ENCODE measurements at places on chromosomes 4 and X.

DNA sequence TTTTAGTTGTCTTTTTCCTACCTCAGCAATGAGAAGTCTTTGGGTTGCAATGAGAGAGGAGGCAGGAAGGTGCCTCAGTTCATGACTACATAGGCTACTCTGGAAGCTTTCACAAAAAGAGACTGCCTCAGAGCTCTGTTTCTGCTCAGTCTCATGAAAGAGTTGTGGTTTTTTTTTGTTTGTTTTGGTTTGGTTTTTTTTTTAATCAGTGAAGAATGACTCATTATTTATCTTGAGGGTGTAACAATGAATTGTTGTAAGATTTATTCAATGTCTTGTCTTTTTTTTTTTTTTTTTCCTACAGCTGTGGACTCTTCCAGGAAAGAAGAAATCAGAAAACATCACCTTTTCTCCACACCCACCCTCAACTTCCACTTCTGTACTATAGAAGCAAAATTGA is 67.5 kb upstream of the CXCL13 start:
- DNase-seq: peak; percentile 33

DNA sequence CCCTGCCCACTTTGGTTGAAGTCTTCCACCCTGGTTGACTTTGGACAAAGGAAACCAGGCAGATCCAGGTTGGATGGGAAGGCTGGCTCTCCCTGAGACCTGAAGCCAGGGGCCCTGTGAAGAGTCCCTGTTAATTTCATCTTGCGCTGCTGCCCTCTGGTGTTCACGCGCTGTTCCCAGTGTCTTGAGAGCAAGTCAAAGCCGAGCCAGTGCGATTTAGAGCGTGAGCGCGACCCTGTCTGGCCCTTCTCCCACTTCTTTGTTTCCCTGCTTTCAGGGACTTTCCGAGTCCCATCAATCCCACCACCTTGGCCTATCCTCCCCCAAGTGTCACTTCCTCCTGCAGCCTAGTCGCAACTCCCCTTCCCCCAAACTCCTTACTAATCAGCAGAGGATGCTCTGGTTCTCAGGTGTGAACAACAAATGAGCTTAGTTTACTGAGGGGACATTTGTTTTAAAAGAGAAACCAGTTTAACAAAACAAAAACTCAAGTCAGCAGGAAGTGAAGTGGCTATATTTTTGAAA is 25.8 kb upstream of the CHRNA9 start:
- no peak for DNase-seq

DNA sequence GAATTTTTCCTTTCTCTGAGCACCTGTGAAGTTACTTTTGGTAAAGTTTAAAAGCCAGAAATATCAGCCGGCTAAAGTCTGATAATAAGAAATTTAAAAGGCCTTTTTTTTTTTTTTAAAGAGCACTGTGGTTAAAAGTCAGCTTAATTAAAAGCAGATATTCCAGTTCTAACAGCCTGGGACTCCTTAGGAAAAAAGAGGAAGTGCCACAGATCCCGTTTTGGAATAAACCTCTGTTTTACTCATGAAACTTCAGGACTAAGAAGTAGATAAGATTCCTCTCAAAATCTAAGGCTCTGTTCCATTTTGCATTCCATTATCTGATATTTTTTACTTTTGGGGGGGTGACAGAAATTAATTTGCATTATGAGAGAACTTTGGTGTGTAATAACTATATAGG is 37.8 kb downstream of the ABCB7 start:
- DNase-seq: no peak

DNA sequence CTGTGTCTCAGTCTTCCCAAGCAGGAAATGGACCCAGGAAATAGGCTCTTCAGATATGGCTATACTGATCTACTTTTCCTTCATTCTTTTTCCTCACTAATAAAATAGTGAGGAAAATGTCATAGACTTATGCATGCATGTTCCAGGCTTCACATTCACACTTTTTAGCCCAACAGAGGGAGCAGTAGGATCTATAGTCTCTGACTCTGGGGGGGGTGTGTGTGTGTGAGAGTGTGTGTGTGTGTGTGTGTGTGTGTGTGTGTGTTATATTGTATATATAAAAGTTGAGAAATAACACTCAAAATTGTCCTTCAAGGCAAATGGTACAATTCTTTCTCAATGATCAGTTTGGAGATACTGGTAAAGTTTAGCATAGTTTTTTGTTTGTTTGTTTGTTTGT is 297.2 kb upstream of the GALNT7 start:
- peak; percentile 34 for DNase-seq

DNA sequence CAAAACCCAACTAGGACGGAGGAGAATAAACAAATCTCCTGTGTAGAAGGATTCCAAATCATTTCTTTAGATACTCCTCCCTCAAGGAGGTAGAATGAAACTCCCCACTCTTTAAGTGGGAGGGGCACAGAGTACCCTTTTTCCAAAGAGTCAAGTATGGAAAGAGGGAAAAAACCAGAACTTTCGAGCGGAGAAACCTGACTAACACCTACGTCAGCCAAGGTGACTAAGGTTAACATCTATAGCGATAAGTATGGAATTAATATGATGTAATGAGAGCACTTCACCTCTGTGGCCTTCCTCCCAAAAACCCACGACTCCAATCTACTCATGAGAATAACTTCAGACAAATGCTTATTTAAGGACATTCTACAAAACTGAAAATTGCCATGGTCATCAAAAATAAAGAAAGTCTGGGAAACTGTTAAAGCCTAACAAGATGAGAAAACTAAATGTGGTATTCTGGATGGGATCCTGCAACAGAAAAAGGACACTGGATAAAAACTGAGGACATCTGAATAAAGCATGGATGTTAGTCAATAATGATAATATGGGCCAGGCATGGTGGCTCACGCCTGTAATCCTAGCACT is 157.0 kb upstream of the MAP3K15 start:
- no peak for DNase-seq

- no peak for DNase-seq
Observed at GRCh38 chr4:55154290-55154880, 29.0 kb upstream of the KDR start.

DNA sequence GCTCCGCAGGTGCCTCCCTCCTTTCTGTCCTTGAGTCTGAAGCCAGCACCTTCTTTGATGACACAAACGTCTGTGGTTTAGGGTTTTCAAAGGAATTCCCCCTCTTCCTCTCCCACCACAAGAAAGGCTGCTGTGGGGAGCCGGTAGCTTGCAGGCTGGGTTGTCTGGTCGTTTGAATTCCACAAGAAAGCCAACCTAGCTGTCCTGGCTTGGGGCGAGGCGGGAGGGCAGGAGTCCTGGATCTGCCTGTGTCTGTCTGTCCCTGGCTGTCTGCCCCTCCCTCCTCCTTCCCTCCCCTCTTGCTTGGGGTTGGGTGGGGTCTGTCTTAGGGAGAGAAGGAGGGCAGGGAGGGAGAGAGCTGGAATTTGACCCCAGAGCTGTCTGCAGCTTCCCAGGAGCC is 56.3 kb downstream of the SHROOM2 start:
- no peak for DNase-seq

- no peak for DNase-seq
Observed at GRCh38 chrX:54964766-54965497, 29.1 kb downstream of the PFKFB1 start.

- peak; percentile 63 for DNase-seq
Observed at GRCh38 chrX:16839219-16839851, 30.8 kb downstream of the RBBP7 start.

GRCh38 chr4:10204401-10205058 is 87.9 kb upstream of the WDR1 start:
- DNase-seq: no peak

- DNase-seq: peak; percentile 4
Observed at GRCh38 chrX:93875621-93876282, 201.7 kb downstream of the FAM133A start.

DNA sequence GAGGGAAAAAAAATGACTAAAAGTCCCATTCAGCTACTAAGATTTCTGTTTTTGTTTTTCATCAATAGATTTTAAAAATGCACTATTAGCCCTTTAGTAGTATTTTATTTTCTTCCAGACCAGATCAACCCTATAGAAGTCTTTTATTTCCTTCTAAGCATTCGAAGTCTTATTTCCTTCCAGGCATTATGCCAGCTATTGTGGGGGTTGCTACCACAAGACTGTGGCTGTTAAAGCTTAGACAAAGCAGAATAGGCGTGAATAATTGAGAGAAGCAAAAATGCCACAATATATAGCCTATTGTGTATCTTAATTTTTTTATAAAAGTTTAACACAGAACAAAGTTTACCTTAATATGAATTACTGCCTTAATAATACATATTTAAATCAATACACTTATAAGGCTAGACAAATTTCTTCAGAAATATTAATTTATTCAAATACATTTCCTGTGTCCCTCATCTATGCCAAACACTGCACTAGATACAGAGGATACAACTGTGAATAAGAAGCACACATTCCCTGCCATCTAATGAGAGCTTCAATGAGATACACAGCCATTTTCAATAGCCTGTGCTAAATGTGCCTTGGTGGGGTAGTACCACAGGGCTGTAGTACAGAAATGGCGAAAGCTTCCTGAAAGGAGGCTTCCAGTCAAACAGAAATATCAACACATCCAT is 33.1 kb downstream of the SLC10A7 start:
- peak; percentile 84 for DNase-seq

GRCh38 chr4:59728496-59728895 is 1471.6 kb upstream of the ADGRL3 start:
- DNase-seq: no peak

DNA sequence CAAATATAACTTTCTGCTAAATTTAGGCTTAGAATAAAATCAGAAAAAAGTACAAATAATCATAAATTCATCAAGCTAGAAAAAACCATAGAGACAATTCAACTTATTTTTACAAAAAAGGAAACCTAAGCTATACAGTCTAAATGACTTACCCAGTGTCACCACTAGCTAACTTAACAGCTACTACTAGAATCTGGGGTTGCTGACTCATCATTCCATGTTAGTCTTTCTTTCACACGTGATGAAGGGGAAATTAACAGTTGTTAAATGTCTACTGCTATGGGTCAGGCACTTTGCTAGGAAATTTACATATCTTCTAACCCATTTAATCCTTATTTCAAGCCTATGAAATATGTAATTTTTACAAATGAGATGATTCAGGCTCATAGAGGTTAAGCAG is 349.3 kb upstream of the GALNT7 start:
- peak; percentile 79 for DNase-seq

DNA sequence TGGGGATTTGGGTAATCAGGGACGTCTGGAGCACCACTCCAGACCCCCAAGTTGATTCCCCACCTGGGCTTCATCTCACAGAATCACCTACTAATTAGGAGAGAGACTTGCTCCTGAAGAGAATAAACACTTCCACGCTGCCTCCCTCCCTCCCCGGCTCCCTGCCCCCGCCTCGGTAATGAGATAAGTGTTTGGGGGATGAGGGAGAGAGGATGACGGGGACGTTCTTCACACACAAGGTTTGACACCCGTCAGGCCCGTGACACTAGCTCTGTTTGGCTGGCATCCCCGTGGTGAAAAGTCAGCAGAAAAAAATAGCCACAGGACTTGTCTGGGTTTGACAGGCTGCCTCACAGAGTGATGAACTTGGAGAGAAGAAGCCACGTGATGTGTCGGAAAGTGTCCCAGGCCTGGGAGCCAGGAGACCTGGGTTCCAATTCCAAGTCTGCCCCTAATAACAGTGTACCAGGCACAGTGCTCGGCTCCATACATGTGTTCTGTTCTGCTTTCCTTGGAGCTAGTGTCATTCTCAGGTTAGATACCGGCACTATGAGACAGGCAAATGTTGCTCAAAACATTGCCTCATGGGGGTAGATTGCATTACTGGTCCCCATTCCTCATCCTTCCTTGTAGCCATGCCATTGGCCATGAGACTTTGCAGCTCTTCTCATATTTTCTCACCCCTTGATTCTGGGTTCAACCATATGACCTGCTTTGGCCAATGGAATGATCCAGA is 578.0 kb downstream of the BCOR start:
- no peak for DNase-seq

- no peak for DNase-seq
Observed at GRCh38 chr4:78441756-78442155, 109.8 kb upstream of the ANXA3 start.

- no peak for DNase-seq
Observed at GRCh38 chr4:182293691-182294255, 50.6 kb downstream of the TENM3 start.

DNA sequence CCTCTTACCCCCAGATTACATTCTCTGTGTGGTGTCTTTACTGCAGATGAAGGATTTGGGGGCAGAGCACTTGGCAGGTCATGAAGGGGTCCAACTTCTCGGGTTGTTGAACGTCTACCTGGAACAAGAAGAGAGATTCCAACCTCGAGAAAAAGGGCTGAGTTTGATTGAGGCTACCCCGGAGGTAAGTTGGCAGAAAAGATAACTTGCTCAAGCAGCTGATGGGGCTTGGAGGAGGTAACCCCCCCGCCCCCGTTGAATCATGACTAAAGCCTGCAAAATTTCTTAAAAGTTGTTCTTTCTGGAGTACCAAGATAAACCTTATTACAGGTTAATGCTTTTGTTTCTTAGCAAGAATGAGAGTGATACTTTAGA is 1.5 kb downstream of the CCNG2 start:
- no peak for DNase-seq

DNA sequence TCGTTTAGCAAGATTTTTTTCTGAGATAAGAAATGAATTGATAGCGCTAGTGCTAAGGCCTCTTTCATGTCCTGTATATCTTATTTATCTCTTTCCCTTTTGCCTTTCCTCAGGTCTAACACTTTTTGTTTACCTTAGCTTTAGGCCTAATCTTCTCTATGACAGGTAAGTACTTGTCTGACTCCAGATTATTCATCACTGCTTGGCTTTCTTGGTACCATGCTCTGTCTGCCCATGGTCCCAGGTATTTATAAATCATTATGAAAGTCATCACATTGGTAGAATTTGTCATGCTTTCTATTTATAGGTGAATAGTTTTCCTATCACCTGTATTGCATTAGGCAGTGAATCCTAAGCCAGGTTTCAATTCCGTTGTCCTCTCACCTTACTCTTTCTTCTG is 99.5 kb upstream of the CTSO start:
- DNase-seq: no peak

GRCh38 chrX:150058728-150059127 is 120.4 kb upstream of the EOLA2 start:
- no peak for DNase-seq

DNA sequence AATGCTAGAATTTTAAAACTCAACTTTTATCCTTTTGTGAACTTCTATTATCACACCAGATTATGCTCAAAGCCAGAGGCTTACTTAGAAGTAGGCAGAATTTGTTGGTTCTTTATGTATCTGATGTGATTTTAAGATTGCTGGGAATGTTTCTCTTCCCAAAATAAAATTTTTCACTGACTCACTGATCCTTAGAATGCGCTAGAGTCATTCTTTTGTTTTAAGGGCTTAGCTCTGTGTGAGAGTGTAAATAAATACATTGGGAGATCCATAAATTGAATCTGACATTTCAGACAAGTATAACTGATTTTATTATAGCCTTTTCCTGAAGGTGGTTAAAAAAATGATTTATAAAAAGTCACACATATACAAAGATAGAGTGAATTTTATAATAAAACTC is 101.3 kb downstream of the LARP1B start:
- no peak for DNase-seq

- DNase-seq: no peak
Observed at GRCh38 chrX:129731228-129731627, 7.6 kb upstream of the XPNPEP2 start.

DNA sequence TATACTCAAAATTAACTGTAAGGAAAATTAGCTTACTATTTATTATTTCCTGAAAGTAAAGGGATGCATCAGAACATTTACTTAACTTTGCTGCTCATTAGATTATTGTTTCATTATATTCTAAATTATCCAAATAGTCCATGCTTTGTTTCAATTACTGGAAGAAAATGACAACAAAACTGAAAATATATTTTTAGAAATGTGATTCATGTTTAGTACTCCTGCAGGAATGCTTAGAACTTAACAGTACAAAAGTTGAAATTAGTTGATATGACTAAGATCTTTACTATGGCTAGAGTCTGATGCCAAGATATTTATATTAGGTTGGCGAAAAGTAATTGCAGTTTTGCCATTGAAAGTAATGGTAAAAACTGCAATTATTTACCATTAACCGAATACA is 660.5 kb upstream of the PABPC4L start:
- DNase-seq: no peak
